ENCODE measurements at places on chromosomes 11 and 22.

DNA sequence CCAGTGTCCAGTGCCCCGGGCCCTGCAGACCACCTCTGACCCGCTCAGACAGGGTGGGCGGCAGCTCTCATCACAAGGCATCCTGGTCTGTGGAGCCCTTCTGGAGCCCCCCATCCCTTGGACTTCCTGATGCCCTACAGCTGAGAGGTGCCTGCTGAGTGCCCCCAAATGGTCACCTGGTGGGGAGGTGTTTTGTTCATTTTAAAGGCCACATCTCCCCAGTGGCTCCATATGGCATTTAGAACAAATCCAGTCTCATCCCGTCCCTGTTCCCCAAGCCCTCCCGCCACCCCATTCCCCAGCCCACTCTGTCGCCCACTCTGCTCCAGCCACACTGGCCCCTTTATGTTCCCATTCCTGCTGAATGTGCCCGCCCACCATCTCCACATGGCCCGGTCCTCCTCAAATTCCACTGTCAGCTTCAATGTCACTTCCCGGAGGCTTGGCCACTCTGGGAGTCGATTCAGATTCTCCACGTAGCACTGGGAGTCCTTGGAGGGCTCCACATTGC lies 32.8 kb downstream of the OSBPL5 start:
- DNase-seq, result no peak

DNA sequence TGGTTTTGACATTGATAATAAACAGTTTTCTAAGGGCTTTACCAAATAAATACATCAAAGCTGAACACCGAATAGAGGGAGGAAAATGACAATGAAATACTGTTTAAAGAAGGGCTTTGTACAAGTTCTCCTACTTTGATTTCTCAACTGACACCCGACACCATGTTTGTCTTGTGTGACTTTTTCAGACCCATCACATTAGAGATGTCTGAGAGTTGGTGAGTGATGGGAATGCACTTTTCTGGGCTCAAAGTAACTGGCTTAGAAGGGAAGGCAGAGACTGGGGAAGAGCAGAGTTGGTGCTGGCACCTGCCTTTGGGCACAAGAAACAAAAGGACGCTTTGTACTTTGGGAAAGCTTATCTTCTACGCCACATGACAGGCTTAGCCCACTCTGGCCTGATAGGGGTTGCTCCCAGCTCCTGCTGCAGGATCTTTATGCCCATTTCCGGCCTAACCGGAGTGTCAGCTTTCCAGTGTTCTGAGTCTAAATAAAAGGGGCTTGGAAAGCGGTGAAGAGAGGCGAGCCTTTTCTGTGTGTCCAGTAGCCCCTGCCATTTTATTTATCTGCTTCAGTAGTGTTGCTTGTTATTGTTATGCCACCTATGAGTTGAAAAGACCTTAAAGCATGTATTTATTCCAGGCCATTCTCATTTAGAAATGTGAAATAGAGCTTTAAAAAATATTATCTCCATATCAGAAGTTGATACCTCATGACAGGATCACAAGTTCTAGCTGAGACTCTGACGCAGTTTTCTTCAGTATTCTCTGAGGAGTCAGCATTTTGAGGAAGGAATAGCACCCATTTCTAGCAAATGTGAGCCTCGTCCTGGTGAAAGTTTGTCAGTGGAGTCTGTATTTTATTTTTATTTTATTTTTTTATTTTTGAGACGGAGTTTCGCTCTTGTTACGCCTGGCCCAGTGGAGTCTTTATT lies 24.2 kb downstream of the KREMEN1 start:
- DNase-seq, result no peak

DNA sequence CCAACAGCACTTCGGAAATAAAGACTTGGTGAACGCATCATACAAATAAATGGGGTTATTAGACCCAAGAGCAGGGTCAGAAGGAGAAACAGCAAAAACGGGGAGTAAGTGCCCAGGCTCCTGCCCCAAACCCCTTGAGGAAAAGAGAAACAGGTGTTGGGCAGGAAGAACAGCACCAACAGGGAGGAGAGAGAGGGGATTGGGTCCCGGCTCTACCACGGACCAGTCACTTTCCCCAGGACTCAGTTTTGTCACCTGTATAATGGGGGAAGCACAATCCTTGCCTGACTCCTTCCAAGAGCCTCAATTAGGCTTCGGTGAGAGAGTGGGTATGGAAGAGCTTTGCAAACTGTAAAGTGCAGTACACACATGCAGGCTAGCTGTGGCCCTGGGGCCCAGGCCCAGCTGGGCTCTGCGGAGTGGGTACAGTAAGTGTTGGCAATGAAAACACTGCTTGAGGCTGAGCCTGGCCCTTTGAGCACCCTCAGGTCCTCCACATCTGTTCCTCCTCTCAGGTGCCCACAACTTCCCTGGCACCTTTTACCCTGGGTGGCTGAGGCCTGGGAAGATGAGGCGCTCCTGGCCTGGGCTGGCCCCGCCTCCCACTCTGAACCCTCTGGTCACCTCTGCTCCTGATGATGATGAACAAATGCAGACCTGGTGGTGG lies 8.9 kb downstream of the SLC29A2 start:
- no peak for DNase-seq

DNA sequence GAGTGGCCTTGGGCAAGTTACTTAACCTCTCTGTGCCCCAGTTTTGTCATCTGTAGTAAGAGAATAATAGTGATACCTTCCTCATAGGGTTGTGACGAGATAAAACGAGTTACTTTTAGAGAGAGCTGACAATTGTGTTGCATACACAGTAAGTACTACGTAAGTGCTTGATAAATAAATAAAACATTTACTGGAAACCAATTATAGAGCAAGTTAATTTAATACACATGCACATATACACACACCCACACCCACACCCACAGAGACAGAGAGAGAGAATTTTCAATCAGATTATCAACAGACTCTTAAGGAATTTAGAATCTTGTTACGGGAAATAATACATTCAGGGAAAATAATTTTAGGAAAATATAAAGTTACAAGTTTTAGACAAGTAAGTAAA lies 1045.8 kb upstream of the TENM4 start:
- no peak for DNase-seq

GRCh38 chr22:37965940-37966664 lies 12.6 kb downstream of the POLR2F start:
- no peak for DNase-seq

DNA sequence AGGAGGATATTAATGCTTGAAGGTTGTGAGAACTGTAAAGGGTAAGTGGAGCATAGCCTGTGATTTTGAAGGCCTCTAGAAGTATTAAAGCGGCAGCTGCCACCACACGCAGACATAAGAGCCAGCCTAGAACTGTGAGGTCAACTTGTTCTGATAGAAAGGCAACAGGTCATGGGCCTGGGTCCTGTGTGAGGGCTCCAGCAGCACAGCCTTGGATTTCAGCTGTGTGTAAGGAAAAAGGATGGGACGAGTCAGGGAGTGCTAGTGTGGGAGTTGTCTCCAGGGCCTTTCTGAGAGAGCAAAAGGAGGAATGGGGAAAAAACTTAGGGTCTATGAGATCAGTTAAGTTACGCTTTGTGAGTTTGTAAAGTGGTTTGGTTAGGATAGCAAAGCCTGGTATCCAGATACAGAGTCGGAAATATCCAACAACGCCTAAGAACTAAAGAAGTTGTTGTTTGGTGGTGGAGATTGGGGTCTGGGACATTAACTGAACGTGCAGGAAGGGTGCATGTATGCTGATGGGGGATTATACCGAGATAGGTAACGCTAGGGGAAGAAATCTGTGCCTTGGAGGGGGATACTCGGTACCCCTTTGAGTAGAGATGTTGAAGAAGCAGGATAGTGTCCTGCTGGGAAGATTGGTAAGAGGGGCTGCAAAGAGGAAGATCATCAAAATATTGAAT lies 17.4 kb upstream of the ANO1 start:
- DNase-seq, result no peak

DNA sequence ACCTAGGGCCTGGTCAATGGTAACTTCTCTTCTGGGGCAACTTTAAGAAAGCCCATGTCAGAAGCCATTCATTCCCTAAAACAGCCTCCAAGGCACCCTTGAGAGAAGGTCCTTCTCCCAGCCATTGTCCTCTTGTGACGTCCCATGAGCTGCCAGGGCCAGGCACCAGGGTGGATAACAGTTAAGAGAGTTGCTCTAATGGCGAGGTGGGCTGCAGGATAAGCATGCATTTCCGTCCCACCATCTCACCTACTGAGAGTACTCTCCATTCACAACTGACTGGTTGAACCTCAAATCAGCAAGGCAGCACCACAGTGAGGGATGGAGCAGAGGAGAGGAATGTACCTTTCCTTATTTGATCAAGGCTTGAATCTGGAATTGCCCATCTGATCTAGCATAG lies 14.6 kb downstream of the POU2AF1 start:
- no peak for DNase-seq

GRCh38 chr11:74777038-74777437 lies 28.4 kb downstream of the RNF169 start:
- no peak for DNase-seq

DNA sequence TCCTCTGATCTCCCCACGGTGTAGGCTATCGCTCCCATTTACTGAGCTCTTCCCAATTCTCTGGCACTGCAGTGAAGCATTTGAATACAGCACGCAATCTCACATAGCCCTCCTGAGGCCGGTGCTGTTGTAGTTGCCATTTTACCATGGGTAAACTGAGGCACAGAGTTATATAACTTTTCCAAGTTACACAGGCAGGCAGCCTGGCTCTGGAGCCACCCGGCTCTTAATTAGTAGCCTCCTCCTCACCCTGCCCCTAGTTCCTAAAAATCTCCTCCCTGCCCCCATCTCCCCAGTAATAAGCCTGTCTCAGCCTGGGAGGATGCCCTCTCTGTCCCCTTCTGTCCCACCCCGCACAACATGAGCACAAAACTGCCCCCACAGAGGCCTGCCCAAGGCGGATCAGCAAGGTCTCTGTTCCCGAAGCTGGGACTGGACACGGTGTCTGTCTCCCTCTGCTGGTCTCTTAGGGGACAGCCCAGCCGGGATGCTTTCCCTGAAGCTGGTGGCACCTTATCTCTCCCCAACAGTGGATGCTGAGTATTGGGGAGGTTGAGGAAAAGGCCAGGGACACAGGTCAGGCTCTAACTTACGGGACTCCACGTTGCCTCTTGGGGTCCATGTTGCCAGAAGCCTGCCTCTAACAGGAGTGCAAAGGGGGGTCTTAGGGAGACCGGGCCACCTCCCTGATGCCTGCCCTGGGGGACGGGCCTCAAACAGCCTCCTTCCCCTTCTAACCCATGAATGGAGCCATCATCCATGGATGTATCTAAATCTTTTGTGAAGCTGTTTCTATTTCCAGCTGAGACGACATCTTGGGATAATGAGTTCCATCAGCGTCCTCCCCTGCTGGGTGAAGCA lies 9.1 kb upstream of the CLCF1 start:
- DNase-seq, result peak; percentile 78

DNA sequence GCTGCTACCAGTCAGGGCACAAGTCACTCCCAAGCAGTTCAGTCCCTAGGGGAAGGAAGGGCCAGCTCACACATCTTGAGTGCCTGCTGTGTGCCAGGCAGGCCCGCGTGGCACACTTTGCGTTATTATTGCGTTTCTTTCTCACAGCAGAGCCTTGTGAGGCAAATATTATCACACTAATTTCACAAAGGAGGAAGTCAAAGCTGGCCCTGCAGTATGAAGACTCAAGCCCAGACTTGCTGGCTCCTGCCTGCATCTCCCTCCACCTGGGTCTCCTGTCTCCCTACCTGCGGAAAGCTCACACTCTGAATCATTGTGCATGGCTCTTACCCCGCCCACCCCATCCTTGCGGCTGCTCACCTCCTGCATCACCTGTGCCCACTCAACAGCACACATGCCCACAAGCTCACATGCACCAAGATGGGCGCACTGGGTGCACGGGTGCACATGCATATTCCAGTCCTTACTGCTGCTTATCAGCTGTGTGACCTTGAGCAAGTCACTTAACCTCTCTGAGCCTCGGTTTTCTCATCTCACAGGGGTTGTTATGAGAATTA lies 31.7 kb upstream of the P2RY2 start:
- no peak for DNase-seq

GRCh38 chr11:120261931-120262330 lies 22.0 kb downstream of the POU2F3 start:
- DNase-seq, result no peak

DNA sequence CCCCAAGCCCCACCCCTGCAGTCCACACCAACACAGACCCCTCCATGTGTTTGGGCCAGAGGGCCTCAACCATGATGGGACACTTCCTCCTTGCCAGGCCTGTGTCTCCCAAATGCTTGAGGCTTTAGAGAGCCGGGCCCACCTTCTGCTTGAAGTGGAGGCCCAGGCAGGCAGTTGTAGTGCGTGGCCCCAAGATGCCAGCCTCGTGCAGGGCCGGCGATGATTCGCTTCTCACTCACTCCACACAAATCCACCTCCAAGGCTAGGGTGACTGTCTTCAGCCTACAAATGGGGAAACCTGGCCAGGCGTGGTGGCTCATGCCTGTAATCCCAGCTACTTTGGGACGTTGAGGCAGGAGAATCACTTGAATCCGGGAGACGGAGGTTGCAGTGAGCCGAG lies 5.7 kb downstream of the PRR5 start:
- DNase-seq, result no peak

DNA sequence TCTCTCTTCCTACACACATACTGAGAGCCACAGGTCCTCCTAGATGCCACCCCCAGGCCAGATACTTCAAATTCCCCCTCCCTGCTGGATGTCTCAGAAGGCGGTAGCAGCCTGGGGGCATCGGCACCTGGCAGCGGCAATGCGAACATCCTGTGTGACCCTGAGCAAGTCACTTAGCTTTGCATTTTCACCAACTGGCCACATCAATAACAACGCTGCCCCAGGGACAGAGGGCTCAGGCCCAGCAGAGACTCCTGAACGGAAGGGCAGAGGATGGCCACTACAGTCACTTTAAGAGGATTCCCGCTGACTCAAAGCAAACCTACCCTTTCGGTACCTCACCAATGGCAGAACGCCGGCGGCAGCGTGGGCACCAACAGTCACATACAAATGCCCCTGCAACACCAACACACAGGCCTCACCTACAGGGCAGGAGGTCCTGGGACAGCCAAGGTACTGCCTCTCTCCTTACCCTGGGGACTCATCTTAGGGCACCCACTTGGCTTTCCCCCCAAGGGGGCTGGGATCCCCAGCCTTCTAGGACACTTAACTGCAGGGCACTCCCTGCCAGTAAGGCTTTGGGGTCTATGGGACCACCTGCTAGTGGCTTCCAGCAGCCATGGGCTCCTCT lies 1.6 kb downstream of the LMO1 start:
- no peak for DNase-seq

DNA sequence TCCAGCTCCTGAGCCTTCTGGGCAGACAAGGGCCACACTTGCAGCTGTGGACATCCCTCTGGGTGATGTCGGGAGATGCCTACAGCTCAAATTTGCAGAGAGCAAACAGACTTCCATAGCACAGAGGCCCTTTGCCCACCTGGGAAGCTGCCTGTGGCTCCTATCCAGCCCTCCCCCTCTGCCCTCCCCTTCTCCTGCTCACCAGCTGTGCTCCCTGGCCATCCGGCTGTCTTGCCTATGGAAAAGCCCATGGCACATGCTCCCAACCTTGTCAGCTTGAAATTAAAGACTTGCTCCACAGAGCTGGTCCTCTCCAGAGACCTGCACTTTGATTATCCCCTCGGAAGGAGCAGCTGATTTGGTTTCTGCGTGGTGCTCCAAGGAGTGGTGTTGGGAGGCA lies 118.9 kb upstream of the NECTIN1 start:
- no peak for DNase-seq

Measured in activated CD4-positive, alpha-beta T cell treated with anti-CD3 and anti-CD28 coated beads, Interleukin-2, amount 50 U/mL, for 4 hours (primary cell).